ENCODE measurements at places on chromosomes 11 and 22.

GRCh38 chr22:19453718-19454117 is 6.2 kb upstream of the C22orf39 start:
- DNase-seq: no peak

GRCh38 chr11:33942954-33943353 is 51.1 kb upstream of the LMO2 start:
- no peak for DNase-seq

DNA sequence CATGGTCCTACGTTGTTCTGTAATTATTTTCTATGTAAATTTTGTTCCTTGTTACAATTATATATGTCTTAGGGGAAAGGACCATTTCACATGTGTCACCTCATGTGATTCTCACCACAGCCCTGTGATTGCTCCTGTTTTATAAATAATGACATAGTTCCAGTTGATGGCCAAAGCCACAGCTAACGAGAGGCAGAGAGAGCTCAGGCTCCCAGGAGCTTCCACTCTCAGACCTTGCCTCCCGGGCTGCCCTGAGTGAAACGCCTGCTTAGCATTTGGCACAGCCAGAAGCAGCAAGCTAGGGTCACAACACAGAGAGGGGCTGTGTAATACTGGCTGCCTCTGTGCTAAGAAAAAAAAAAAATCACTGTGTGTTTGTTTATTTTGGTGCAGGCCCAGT is 5.9 kb downstream of the TMEM121B start:
- no peak for DNase-seq

- DNase-seq: no peak
These were observed 189.2 kb upstream of the TBCEL start for GRCh38 chr11:120834686-120835210.
